ENCODE measurements at places on chromosomes 5 and 9.

DNA sequence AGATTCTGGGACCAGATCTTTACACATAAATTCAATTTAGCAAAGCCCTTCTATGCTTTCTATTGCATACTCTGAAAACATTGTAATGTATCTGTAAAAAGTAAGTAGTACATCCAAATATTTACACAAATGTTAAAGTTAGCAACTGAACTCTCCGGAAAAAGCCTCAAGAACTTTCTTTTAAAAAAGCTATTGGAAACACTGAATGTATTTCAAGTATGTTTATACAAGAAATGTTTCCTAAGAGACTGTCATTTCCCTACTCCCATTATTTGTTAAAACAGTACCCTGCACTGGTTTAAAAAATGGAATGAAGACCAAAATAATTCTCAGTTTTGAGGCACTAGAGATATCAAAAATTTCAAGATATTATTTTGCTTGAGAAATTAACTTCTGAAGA lies 44.8 kb upstream of the TRIM36 start:
- DNase-seq: no peak

DNA sequence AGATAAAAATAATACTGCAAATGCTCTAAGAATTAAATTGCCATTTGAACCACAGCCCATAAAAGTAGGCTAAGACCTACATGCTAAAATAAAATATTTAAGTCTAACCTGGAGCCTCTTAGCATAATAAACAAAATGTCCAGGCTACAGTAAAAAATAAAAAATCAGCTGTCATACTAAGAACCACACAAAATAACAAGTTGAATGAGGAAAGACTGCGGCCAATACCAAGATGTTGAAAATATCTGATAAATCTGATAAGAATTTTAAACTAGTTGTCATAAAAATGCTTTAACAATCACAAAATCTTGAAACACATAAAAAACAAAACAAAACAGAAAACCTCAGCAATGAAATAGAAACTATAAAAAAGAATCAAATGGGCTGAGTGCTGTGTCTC lies 336.9 kb upstream of the MSX2 start:
- no peak for DNase-seq

DNA sequence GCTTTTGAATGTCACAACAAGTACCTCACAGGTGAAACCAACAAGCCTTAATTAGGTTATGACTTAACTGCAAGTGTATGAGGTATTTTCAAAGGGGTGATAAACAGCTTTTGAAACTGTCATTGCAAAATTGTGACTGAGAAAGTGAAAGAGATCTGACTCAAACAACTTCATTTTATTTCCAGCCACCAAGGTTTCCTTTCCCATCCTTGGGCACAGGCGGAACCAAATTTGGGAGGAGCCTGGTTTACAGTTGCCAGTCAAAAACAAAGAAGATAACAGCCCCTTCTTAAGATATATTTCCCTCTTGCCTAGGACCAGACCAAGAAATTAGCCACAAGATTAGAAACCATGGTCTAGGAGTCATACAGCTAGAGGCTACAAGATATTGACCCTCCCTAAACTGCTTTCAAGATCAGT lies 417.1 kb downstream of the CSNK1G3 start:
- DNase-seq: no peak

DNA sequence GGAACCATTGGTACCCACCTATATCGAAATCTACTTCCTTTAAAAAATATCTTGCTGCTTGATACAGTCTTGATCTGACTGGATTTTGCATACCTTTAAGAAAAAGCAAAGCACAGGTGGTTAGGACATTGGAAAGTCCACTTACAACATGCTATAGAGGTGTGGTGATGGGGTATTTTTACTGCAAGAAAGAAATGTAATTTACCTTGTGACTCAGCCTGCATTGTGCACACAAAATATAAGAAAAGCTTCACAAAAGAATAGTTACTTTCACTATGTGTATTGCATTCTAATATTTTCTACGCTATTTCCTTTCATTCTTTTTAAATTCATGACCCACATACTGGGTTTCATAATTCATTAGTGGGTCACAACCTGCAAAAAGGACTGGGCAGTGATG lies 236.2 kb upstream of the RASEF start:
- DNase-seq: no peak

- peak; percentile 53 for DNase-seq
These were observed 117.2 kb downstream of the INVS start for GRCh38 chr9:100216178-100216787.

- no peak for DNase-seq
These were observed 13.7 kb downstream of the NDUFAF2 start for GRCh38 chr5:60958712-60959111.

DNA sequence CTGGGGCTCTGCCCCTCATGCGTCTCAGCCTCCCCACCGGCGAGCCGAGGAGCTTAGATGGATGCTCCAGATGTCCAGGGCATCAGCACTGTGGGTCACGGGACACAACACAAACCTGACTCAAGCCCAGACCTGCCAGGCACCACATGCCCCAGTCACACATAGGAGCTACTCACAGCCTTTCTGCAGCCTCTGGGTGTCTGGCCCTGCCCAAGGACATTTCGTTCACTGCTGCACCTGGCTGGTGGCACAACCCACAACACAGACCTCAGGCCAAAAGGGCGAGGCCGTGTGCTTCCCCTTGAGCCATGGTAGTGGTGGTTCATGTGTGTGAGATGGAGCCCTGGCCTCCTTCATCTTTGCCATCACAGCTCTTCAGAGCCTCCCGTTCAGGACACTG lies 89.6 kb upstream of the FCN2 start:
- DNase-seq: no peak

GRCh38 chr5:180007582-180007981 lies 64.0 kb downstream of the RNF130 start:
- no peak for DNase-seq

GRCh38 chr5:77987331-77987730 lies 211.2 kb upstream of the TBCA start:
- no peak for DNase-seq

GRCh38 chr9:86918556-86918955 lies 28.8 kb downstream of the GAS1 start:
- DNase-seq: no peak

GRCh38 chr5:87074934-87075541 lies 192.6 kb upstream of the RASA1 start:
- DNase-seq: no peak

DNA sequence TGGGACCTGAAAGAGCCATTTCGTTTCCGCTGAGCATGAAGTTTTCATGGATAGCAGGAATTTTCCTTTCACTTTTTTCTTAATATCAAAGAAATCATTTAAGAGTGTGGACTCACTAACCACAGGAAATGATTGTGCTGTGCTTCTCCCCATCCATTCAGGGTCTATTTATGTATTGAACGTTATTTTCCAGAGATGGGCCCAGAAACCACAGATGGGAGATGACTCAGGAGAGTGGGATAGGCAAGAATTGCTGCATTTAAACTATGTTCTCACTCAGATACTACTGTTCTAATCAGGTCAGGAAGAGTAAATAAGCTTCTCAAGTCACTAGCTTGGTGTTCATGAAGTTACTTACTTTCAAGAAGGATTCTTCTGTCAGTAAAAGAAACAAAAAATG lies 763.8 kb downstream of the DTWD2 start:
- DNase-seq: no peak

DNA sequence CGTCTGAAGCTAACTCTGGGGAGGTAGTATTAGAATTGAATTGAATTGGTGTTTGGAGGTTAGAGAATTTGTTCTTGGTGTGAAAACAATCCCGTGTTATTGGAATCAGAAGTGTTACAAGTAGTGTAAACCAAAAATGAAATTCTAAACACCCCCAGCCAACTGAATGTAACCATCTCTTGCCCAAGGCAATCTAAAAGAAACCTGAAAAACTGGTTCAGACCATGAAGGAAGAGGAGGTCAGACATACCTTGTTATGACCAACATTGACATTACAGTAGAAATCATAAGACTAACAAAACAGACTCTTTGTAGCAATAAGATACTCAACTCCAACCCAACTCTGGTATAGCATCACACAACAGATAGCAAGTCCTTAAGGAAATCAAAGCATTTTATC lies 159.0 kb downstream of the TUSC1 start:
- DNase-seq: no peak

DNA sequence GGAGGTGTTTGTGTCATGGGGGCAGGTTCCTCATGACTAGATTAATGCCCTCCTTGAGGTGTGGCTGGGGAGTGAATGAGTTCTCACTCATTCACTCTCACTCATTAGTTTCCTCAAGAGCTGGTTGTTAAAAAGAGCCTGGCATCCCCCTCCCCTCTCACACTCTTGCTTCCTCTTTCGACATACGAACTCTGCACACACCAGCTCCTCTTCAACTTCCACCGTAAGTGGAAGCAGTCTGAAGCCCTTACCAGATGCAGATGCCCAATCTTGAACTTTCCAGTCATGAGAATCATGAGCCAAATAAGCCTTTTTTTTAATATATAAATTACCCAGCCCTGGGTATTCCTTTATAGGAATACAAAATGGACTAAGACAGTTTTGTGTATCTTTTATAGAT lies 82.5 kb downstream of the SPRY4 start:
- no peak for DNase-seq

GRCh38 chr5:68662804-68663307 lies 431.0 kb upstream of the SLC30A5 start:
- no peak for DNase-seq

- no peak for DNase-seq
These were observed 106.7 kb downstream of the SERINC5 start for GRCh38 chr5:80149161-80149609.

- peak; percentile 53 for DNase-seq
These were observed 36.8 kb downstream of the DAB2IP start for GRCh38 chr9:121688146-121688680.

DNA sequence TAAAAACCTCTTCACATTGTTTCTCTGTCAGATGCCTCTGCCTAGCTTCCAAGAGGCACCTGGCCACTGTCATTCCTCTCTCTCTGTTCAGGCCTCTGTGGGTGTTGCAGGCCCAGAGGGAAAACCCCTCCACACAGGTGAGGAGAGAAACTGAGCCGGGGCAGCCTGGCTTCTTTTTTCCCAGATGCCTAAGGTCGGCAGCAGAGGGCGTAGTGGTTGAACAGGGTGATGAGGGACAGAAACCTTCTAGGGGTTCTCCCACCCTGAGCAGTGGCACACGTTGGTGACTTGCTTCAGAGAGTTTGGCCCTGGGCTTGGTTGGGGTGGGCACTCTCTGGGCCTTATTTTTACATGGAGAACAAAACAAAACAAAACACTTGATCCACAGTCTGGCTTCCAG lies 12.2 kb downstream of the IL9 start:
- DNase-seq: no peak

GRCh38 chr5:32843531-32843895 lies 132.4 kb downstream of the NPR3 start:
- DNase-seq: no peak

DNA sequence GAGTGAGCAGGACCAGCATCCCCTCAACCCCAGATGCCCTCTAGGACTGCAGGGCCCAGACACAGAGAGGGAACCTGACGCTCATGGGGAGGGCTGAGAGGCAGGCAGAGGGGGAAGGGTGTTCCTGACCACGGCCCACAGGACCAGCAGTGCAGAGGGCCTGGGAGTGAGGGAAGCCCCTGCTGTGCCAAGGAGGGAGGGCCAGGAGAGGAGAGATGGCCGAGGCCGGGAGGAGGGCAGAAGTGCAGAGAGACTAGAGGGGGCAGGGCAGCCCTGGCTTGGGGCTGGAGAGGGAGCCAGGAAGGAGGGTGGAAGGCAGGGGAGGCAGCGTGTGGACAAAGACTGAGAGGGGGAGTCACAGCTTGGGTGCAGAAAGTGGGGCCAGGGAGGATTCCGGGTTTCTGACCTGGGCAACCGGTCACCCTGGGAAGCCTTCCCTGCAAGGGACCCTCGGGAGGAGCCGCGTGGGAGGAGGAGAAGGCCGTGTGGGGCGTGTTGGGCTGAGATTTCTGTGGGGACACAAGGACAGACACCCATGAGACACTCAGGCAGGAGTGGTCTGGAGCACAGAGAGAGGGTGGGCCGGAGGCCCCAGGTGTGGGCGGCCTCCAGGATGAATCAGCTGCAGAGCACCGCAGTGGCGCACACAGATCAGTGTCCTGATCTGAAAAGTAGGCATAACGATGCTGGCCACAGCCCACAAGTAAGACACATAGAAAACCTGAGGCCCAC lies 117.5 kb downstream of the ADAMTS2 start:
- peak; percentile 72 for DNase-seq

- DNase-seq: no peak
These were observed 39.3 kb downstream of the DUSP1 start for GRCh38 chr5:172731680-172732074.

- no peak for DNase-seq
These were observed 74.6 kb downstream of the MRPL36 start for GRCh38 chr5:1724822-1725602.

- no peak for DNase-seq
These were observed 1.6 kb downstream of the CRAT start for GRCh38 chr9:129108805-129109536.

GRCh38 chr5:160468363-160468975 lies 46.8 kb downstream of the PTTG1 start:
- no peak for DNase-seq

GRCh38 chr9:120677965-120678364 lies 36.3 kb downstream of the MEGF9 start:
- DNase-seq: no peak

- DNase-seq: no peak
These were observed 1.5 kb downstream of the MEIKIN start for GRCh38 chr5:131943916-131944315.

DNA sequence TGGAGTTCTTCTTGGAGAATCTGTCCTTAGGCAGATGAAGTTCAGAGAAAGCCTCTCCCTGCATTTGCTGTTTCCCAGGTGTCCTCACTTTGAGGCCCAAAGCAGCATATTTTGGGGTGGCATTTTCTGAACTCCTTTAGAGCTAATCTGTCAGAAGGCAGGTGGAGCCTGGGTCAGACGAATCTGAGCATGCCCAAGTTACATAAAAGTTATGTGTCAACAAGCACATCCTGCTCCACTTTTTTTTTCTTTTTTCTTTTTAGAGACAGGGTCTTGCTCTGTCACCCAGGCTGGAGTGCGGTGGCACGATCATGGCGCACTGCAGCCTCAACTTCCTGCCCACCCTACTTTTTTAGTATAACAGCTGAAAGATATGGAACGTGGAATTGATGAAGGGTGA lies 41.3 kb upstream of the HSPA9 start:
- no peak for DNase-seq

- DNase-seq: no peak
These were observed 69.7 kb upstream of the DAPK1 start for GRCh38 chr9:87427851-87428506.

DNA sequence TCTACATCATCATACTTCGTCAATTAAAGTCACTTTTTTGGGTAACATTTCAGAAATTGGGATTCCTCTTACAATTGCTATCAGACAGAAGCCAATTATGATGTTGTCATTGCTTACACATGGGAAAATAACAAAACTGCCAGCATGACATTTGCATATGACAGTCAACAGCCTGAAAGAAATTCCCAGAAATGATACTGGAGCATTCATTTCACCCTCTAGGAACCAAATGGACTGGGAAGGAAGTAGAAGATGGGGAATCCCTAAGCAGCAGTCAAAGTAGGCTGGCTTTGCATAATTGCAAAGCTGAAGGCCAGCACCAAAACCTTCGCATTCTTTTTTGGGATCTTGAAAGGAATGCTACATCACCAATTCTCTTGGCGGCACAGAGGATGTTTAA lies 10.7 kb downstream of the HMGCS1 start:
- DNase-seq: no peak

- peak; percentile 44 for DNase-seq
These were observed 15.9 kb upstream of the SLC2A6 start for GRCh38 chr9:133494636-133495326.

GRCh38 chr9:38066914-38067858 lies 1.8 kb downstream of the SHB start:
- peak; percentile 81 for DNase-seq
